ENCODE measurements at places on chromosomes 2 and 18.

DNA sequence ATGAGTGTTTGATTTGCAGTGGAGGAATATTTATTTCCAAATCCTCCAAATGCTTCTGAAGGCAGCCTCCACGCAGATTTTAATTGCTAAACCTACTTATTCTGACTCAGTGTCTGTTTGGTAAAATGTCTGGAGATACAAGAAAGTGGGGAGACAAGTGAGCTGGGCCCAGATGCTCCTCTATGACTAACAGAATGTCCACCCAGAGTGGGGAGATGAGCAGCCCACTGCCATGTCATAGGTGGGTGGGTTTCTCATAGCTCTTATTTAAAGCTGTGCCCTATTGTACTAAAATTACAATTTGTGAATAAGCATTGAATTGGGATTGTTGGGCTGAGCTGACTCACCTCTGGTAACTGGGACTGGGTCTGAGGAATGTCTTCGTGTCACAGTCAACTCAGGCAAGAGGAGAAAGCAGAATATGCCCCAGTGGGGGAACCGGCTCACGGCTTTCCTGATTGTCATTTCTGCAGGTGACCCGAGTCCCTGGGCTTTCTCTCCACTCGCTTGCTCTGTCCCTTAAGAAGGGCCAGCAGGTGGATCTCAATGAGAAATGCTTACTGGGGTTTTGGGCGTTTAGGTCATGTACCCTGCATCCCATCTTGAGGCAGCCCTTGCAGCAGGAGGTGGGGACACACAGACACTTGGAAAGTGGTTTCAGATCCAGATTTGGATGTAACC, 116.3 kb upstream of the SPRED2 start:
- DNase-seq, result no peak

- no peak for DNase-seq
These were observed 97.7 kb downstream of the DGKD start for GRCh38 chr2:233451950-233452349.

DNA sequence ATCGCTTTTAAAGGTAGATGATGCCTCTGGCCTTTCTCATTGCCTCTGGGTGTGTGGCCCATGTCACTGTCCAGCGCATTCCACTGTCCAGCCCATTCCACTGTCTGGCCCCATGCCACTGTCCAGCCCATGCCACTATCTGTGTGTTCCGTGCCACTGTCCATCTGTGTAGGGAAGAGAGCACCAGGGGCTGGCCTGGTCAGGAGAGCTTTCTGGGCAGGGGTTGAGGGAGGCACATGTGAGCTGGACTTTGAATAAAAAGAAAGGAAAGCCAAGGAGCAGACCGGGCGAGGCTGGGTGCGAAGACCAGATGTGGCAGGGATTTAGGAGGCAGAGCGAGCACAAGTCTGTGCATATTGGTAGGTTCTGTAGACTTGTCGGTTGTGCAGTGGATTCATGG, 236.2 kb downstream of the NEDD4L start:
- no peak for DNase-seq

DNA sequence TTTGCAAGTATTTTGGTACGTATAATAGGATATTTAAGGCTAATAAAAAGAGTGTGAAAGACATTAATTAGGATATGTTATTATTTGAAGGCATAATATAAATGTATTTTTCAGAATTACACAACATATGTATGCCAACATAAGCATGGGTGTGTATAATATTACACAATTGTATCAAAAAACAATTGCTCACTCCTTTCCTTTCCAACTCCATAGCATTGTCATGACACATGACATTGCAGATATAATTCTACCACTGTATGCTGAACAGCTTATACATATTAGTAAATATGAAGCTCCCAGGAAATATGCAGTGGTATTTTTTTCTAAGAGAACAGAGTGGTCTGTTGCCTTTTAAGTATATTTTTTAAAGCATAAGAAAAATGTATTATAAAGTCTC, 593.1 kb downstream of the TMX3 start:
- DNase-seq, result no peak

- DNase-seq, result no peak
These were observed 34.1 kb downstream of the INO80D start for GRCh38 chr2:206051912-206052311.

GRCh38 chr2:17661460-17661859, 92.2 kb downstream of the SMC6 start:
- no peak for DNase-seq

DNA sequence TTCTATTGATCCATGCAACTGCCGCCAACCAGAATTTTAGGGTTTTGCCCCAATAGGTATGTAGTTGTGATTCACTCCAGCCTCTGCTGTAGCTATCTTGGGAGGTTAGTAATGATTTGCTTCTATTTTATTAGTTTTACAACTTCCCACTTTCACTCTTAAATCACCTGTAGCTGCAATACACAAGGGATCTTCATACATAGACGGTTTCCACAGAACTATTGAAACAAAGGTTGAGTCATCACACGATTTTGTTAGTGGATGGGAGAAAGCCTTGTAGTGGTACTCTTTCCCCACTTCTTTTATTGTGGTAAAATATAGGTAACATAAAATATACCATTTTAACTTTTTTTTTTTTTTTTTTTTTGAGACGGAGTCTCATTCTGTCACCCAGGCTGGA, 104.2 kb upstream of the SPRED2 start:
- DNase-seq, result no peak

DNA sequence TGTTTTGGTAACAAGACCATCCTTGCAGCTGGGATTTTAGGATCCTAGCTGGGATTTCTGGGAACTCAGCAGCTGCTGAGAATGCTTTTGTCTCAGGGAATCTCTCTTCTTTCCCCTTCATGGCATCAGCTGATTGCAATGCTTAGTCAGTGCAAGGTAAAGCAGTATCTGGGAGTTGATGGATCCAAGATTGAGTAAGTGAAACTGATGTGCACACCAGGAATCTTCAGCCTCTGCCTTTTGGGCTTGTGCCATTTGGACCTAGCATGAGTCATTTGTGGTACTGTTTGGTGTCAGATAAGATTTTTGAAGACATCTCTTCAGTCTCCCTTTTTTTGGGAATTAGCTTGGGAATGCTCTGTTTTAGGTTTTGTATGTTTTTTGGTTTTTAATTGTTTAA, 363.3 kb upstream of the TFPI start:
- DNase-seq, result no peak

DNA sequence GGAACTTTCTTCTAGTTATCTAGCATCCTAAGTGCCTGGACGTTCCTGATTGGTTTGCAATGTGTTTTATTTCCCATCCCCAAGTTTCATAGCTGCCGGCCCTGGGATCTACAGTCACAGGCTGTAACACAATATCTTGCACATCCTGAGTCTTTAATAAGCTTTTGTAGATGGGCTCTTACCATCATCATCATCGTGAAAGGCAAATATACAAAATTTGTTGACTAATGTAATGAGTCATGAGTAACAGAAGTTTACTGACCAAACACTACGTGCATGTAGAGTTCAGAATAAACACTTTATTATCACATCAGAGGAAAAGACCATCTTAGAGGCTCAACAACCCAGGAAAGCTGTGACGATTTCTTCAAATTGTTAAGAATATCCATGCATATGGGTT, 8.1 kb upstream of the TYMS start:
- peak; percentile 55 for DNase-seq

All from NCI-H69 (cell line).